ENCODE measurements at places on chromosomes 11 and 22.

DNA sequence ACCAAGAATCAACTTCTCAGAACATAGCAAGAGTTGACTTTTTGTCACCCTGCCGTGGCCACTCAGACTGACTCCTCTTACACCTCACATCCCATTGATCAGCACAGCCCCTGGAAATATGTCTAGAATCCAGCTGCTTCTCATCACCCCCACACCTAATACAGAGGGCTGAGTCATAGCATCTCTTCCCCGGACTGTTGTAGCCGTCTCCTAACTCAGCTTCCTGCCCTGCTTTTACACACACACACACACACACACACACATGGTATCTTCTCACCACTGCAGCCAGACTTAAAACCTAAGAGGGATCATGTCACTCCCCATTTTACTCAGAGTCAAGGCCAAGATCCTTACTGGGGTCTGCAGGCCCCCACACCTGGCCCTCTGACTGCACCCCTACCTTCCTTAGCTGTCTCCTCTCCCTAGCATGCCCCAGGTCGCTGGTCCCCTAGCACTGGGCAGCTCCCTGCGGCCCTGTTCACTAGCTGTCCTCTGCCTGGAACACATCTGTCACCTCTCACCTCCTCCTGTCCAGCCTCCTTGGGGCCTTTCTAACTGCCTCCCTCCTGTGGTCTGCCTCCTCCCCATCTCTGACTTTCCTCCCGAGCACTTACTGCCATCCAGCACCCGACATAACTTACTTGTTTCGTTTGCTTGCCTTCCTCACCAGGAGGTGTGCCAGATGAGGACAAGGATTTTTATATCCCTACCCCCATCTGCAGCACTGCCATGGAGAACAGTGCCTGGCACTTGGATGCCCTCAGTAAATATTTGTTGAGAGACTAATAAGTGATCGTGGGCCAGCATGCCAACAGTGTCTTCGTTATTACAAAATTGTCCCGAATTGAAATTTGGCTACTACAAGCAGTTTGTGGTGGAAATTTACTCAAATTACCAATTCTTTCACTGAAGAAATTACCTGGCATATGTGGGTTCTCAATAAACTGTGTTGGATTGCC, 61.9 kb downstream of the BMAL1 start:
- peak; percentile 43 for DNase-seq

- no peak for DNase-seq
Observed at GRCh38 chr11:124174001-124174583, 9.1 kb upstream of the OR10D3 start.

DNA sequence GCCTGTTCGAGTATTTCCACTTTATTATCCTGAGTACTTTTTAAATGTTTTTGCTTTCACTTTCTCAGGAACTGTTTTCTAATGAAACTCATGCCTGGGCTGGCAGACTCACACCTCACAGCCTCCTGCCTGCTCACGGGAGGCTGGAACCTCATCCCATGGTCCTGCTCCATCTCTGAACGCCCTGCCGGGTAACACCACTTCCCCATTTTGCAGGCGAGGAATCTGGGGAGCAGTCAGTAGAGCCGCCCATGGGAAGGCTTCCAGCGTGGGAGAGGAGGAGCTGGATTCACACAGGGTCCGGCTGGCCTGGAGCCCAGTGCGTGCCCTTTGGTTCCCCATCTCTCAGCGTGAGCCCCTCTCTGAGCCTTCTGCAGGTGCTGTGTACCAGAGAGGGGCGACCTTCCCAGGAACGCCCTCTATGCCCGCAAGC, 53.6 kb downstream of the SCUBE1 start:
- DNase-seq, result no peak

DNA sequence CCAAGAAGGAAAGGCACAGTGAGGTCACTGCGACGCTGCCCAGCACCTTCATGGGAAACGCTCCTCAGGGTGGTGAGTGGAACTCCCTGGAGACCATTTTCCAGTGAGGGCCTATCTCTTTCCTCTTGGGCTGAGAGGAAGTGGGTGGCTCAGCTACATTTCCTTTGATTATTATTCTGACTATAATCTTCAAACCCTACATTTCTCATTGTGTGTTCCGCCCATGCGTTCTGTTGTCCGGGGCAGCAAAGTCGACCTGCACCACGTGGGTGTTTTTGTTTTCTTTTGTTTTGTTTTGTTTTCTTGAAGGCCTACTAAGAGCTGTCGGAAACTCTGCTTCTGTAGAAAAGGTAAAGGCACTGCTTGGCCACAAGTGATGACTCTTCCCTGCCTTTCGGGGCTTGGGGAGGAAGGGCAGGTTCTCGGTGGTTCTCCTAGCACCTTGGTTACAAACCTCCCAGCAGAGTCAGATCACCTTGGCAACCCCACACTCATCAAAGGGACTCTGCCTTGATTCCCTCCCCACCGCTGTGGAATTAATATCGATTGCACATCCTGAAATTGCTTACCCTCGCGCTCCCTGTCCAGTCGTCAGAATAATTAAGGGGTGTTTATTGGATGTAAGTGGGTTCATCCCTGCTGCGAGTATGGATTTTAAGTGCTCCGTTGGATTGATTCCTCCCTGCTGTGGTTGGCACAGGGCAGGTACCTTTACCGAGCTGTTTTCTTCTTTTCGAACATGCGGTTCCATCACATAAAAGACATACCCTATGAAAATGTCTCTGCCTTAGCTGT, 7.3 kb downstream of the PARVB start:
- DNase-seq, result peak; percentile 4

- DNase-seq, result no peak
Observed at GRCh38 chr11:123060277-123061000, 1.5 kb downstream of the HSPA8 start.

DNA sequence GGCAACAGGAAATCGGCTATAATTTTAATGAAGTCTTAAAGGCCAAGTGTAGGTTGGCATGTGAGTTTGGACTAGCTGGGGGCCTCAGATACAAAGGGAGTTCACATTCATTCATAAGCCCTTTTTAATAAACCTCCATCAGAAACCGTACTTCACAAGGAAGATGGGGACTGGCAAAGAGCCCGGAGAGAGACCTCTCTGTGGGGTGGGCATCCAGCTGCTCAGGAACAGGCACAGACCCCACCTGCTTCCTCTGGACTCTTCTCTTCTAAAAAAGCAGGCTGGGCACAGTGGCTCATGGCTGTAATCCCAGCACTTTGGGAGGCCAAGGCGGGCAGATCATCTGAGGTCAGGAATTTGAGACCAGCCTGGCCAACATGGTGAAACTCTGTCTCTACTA, 3.9 kb upstream of the ARFGAP3 start:
- DNase-seq, result no peak

DNA sequence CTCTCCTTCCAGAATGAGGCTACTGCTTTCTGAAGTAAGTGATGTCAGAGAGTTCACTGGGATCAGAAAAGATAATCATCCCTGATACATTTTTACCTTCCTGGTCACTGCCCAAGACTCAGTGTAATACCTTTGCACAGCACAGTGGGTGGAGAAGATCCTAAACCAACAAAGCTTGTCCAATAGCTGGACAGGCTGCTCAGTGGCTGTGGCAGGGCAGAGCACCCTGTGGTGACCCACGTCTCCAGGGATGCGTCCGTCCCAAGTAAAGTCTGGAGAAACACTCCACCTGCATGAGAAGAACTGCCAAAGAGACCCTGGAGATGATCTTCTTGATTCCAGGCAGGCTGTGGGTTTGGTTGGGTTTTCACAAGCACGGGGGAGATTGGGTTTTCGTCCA, 31.0 kb upstream of the TLCD5 start:
- DNase-seq, result no peak

DNA sequence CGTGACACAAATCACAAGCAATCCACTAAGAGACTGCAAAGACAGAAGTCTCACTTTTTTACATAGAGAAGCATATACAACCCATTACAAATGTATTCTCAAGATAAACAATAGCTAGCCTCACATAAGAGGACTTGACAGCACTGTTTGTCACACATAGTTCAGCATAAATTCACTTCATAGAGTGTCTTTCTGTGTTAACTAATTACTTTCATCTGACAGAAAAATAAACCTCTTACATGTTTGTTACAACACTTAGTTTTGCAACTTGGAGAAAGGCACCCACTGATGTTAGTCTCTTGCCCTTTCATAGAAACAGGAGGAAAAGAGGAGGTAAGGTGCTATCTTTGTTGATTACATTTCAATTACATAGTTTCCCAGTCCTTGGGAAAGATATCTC, 2221.9 kb upstream of the RAG2 start:
- no peak for DNase-seq

DNA sequence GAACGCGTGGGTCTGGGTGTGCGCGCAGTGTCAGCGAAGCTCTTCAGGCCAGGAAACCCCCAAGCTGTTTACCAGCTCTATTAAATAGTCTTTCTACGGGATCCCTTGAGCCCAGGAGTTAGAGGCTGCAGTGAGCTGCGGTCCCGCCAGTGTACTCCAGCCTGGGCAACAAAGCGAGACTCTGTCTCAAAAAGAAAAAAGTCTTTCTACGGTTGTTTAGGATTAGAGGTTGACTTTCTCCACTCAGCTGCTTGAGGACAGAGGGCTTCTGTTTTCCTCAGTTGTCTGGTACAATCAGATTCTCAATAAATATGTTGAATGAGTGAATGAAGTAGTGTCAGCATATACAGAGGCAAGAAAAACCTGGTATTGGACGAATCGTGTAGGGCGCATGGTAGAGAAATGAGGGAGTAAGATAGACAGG, 619 bp downstream of the SART1 start:
- no peak for DNase-seq

GRCh38 chr11:119029340-119030028, 1.2 kb downstream of the SLC37A4 start:
- DNase-seq, result peak; percentile 45

GRCh38 chr11:114162719-114163123, 103.2 kb downstream of the ZBTB16 start:
- DNase-seq, result no peak

- DNase-seq, result no peak
Observed at GRCh38 chr11:127071606-127072005, 71.0 kb upstream of the KIRREL3 start.

GRCh38 chr11:73536961-73537360, 61.0 kb downstream of the FAM168A start:
- DNase-seq, result no peak

DNA sequence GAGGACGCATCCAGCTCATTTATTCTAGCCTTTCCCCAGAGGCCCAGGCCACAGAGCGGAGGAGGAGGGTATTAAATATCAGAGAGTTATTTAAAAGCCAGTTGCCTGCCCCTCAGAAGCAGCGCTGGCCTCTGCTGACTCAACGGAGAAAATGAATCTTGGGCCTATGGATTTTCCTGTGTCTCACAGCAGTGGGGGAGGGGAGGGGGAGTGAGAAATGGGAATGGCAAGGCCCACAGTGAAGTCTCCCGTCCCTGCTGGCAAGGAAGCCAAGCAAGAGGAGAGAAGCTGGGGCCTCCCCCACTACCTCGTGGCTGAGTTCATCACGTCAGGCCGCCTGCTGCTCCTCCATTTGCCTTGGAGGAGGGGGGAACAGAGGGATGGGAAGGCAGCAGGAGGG, 4.5 kb upstream of the TPBGL start:
- DNase-seq, result no peak

GRCh38 chr11:77438487-77438886, 35.4 kb downstream of the PAK1 start:
- DNase-seq, result no peak

GRCh38 chr11:121366038-121366437, 73.5 kb downstream of the SC5D start:
- no peak for DNase-seq

GRCh38 chr11:9664276-9665171, 647 bp downstream of the SWAP70 start:
- peak; percentile 21 for DNase-seq

DNA sequence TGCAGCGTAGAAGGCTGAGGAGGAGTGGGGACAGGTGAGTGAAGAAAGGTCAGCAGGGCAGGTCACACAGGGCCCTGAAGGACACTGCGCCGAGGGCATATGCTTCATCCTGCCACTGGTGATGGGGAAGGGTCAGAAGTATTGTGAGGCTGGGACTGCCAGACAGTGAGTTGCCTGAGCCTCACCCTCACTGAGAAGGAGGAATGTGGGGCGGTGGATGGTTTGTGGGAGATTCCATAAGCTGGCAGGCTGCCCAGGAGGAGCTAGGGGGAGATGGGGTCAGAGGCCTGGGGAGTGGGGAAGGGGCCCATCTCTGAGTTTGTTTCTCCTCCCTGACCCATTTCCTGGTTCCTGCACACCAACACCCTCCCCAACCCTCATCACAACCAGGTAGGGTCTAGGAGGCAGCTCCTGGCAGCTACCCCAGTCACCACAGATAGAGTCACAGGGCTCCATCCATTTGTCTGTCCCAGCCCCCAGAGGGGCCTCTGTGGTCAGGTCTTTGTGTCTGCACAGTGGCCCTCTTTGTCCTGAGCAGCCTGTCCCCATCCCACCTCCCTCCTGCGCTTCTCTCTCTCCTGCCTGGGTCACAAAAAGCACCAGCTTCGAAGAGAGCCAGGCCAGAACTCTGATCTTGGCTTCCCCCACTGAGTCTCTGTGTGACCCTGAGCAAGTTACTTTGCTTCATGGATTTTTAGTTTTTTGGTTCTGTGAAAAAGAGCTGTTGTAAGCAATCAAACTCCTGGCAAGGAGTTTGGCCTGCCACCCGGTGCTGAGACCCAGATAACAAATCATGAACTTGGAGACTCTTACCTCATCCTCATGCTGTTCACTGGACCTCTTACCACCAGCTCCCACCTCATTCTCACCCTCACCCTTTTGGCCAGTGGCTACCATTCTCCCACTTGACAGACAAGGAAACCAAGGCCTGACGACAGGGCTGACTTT, 4.6 kb upstream of the P2RY2 start:
- DNase-seq, result no peak

DNA sequence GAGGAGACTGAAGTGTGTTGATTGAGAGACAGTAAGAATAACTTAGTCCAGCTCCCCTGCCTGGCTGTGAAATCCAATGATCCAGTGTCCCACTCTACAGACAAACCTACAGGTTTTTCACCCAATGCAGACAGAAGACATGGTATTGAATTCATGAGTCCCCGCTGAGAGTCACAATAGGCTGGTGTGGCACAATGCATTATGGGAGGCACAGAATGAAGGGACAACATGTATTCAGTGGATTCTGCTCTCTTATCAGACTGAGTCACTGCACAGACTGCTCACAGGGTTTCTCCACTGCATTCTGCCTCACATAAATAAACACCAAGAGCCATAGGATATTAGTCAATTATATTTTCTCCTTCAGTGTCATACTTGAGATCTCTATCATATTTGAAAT, 55.2 kb upstream of the TOP3B start:
- DNase-seq, result no peak

DNA sequence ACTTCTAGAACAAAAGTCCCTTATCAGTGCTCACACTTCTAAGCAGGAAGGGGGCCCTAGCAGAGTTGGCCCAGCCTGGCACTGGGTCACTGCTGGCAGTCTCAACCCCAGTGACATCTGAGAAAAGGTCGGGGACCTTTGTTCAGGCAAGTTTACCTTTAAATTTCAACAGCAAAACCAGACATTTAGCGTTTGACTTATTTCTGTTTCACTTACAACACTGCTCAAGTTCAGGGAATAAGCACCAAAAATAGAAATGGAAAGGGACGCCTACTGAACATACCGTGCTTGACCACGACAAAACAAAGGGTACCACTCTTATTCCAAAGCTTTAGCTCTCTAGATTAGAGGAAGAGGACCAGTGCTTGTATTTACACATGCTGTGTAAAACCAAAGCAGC, 26.2 kb downstream of the PITPNB start:
- no peak for DNase-seq
